Gastrocnemius medialis (tissue), 4 donors: ENCODE measurements at places on chromosomes 5 and 9. TPM values are rescaled to one million over a fixed set of nuclear protein-coding genes. Genes with fewer than 3 reads are reported as not detected.

- H3K36me3 ChIP-seq: no peaks in the 10 kb centered on the region
- no peak for DNase-seq
Observed at GRCh38 chr9:551986-552929, 289.2 kb upstream of the DMRT1 start.

TEX48 gene
- total RNA-seq: not detected

MINAR2 gene
- total RNA-seq: not detected

GRCh38 chr9:10062629-10063395 is 550.0 kb downstream of the PTPRD start:
- no peak overlapping the region for H3K27ac ChIP-seq
- no peak for DNase-seq
- no peaks in the 10 kb centered on the region for H3K4me1 ChIP-seq
- no peaks in the 10 kb centered on the region for H3K36me3 ChIP-seq

- no peaks in the 10 kb centered on the region for H3K27me3 ChIP-seq
- no peaks in the 10 kb centered on the region for H3K4me1 ChIP-seq
- no peak for DNase-seq
- H3K27ac ChIP-seq: no peak overlapping the region
Observed at GRCh38 chr9:136357202-136357725, 6.3 kb downstream of the DNLZ start.

DNA sequence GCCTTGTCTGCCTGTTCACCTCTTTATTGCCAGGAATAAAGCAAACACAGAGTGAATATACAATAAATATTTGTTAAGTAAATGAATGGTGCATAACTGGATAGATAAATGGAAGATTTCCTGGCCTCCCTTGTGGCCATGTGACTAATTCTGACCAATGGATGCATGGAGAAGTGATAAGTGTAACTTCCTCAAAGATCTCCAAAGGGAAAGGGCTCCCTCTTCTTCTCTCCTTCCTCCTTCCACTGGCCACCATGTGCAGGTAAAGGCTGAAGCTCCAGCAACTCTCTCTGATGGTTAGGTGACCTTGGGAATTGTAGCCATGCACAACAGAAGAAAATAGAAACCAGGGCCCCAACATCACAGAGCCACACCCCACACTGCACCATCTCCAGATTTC is 174.4 kb downstream of the EBF1 start:
- DNase-seq: no peak
- H3K27ac ChIP-seq: no peak overlapping the region
- no peaks in the 10 kb centered on the region for H3K36me3 ChIP-seq
- no peaks in the 10 kb centered on the region for H3K27me3 ChIP-seq
- H3K4me3 ChIP-seq: no peak overlapping the region

- peaks cover 10% of the 10 kb centered on the region for H3K27me3 ChIP-seq
- no peak overlapping the region for H3K27ac ChIP-seq
- H3K4me3 ChIP-seq: no peak overlapping the region
- DNase-seq: no peak
- no peaks in the 10 kb centered on the region for H3K36me3 ChIP-seq
- H3K4me1 ChIP-seq: no peaks in the 10 kb centered on the region
Observed at GRCh38 chr5:180670586-180671359, 21.4 kb upstream of the FLT4 start.

SLC36A2 gene
- total RNA-seq: 8.8 TPM

- no peaks in the 10 kb centered on the region for H3K36me3 ChIP-seq
- DNase-seq: no peak
- peaks cover 11% of the 10 kb centered on the region for H3K4me1 ChIP-seq
Observed at GRCh38 chr5:158898185-158899177, 201.2 kb downstream of the EBF1 start.
